ENCODE measurements at places on chromosomes 5 and 9. TPM values are rescaled to one million over a fixed set of nuclear protein-coding genes. Genes with fewer than 3 reads are reported as not detected.

SYK gene
- 0.18 TPM for total RNA-seq

- DNase-seq = no peak
Measured at GRCh38 chr5:103295424-103295823, 36.9 kb downstream of the MACIR start.

DNA sequence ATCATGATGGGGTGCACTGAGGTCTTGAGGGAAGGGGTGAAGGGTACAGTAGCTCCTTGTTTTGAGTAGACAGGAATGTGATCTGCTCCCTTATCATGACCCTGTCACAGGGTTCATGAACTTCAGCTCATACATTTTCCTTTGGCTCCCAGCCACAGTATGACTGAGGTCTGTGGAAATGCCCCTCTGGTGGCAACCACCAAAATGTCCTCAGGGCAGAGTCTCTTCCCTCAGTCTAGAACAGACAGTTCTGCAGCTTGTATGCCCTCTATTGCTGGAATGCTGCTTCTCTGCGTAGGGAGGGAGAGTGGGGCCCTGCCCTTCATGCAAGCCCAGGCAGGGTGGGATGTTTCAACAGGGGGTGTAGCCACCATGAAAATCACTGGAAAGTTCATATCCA lies 53.8 kb upstream of the SNCAIP start:
- DNase-seq = no peak

DNA sequence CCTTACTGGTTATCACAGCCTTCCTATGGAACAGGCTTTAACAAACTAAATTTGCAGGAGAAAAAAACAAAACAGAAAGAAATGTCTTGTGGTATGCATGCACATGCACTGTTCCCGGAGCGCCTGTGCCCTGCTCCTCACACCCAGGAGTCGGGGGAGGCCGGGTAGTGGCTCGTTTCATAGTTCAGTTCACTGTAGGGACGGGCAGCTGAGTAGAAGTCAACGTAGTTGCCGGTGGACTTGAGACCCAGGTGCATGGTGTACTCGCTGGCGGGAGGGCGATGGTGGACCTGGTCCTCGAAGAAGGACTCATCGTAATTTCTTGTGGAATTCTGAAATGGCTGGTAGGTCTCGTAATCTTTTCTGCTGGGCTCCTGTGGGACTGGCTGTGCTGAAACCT lies 212.3 kb upstream of the DAP start:
- DNase-seq = no peak

CDH12 gene
- not detected for total RNA-seq

ORM2 gene
- total RNA-seq = not detected

SVEP1 gene
- not detected for total RNA-seq

DNA sequence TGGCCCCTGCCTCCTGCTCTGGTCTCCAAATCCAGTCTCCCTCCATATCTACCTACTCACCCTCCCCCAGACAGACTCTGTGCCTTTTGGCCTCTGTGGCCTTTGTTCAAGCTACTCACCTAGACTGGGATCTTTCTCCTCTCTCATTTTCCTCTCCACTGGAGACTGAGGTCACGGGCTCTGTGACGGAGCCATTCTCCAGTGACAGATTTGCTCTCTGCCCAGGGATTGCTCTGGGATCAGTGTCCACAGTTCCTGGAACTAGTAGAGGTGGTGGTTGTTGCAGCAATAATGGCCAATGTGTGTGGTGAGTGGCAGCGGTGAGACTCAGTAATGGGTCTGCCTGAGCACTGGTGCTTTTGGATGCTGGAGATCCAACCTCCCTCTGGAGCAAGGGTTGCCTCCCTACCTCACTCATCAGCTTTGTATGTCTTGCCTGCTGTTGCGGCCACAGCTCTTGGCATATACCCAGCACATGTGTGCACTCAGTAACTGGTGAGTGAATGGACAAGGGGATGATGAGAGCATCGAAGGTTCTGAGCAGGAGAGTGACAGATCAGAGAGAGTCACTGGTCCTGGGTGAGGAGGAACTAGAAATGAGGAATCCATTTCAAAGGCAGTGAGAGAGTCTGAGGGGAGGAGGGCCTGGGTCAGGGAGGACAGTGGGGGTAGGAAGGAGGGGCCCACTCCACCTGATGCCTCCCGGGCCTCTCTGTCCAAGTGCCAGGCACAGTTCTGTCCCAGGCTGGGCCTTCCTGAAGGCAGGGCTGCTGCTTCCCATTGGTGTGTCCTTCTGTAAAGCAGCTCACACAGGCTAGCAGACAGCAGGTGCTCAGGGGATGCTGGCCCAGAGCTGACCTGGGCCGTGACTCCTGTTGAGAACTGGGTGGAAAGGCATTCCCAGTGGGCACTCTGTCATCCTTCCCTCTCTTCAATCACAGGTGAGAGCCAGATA lies 96.5 kb upstream of the PITX1 start:
- DNase-seq = no peak

Measured in activated T-helper 1 cell treated with anti-CD3 and anti-CD28 coated beads, Interleukin-12 subunit alpha, Interleukin-12 subunit beta, Interleukin-2, Interleukin-4 antibody, amounts not matched to agents 30 ng/mL and 10 ng/mL and 1 ng/mL, durations not matched to agents 14 hours and 24 hours and 36 hours (primary cell).